Kidney tubule cell (primary cell): ENCODE measurements at places on chromosomes 11 and 22.
A peak's percentile ranks its signal among the peaks of the same experiment; 100 is the strongest.

- DNase-seq = no peak
Measured at GRCh38 chr11:2512431-2513407, 67.9 kb downstream of the KCNQ1 start.

DNA sequence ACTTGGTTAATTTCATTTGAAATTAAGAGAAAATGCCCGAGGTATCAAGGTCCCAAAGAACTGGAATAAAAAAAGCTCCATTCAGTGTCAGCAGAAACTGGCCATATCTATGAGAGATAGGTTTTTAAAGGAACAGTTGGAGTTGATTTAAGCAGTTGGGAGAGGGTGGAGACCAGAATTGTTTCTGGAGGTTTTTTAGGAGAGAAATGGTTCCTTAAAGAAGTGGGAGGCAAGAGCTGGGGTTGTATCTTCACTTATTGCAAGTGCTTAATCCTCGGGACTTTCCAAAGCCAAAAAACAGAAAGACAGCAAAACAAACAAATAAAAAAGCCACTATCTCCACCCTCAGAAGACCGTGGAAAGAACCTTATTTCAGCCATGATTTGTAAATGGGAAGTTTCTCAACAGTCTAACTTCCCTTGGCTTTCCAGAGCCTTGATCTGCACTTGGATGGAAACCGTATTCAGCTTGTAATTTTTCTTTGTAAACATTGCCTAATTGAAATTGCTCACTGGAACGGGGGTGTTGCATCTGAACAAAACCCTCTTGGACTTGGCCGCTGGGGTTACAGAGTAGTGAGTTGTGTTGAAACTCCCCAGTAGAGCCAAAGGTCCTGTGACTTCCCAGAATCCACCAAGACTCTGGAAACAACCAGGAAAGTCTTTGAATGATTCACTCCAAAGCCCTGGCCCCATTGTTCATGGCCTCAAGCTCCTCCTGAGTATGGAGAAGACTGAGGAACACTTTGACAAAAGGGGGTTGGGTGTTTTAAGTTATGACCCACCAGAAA, 115.6 kb downstream of the SLC1A2 start:
- peak; percentile 50 for DNase-seq

DNA sequence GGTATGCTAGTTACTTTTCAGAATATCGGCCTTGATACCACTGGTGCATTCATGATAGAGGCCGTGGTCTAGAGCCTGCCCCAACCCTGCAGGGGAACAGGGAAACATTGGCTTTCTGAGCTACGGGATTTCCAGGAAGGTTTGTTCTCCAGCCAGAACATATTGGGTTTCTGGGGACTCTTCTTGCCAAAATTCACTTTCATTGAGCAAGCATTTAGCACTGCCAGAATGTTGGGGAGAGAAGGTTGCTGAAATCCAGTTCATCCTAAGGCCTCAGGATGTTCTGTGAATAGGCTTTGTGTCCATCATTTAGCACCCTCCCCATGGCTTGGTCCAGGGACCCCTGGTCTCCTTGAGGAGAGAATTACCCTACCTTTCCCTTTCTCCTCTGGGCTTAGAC, 36.7 kb downstream of the DRG1 start:
- DNase-seq = no peak

DNA sequence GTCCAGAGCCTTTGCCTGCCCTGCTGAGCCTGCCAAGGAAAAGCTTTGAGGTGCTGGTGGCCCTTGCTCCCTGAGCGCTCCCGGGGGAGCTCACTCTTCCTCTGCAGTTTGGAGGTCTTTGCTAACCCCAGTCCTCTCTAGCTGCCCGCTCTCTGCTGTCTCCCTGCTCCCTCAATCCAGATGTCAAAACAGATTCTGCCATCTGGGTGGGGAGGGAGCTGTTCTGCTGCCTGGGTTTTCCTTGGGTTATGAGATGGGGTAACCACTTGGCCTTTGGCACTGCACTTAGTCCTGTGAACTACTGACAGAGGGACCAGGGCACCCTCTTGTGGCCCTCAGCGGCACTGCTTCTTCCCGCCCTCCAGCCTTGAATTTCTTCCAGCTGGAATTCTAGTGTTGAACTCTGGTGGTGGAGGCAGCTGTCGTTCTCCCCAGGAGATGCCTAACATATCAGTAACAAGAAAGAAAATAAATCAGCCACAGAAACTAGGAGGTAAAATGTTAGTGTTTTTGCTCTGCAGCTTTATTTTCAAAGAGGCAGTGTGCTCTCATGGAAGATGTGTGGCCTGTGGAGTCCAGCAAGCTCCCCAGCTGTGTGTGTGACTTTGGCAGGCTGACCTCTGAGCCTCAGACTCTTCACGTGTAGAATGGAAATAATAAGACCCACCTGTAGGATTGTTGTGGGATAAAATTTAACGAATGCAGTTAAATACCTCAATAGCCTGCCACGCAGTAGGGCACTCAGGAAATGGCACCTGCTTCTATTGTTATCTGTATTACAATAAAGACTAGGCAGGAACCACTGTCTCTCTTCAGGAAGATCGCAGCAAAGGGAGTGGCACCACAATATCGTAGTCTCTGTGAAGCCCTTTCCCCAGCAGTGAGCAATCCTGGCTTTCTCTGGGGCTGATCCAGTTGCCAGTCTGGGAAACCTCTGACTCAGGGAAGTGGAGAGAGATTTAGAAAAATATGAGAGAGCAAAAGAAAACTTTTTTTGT, 23.4 kb downstream of the ARFGAP2 start:
- DNase-seq = peak; percentile 73

- no peak for DNase-seq
Measured at GRCh38 chr22:31603574-31603973, 58.4 kb downstream of the PISD start.

GRCh38 chr11:79087961-79088318, 352.9 kb downstream of the TENM4 start:
- DNase-seq = no peak

DNA sequence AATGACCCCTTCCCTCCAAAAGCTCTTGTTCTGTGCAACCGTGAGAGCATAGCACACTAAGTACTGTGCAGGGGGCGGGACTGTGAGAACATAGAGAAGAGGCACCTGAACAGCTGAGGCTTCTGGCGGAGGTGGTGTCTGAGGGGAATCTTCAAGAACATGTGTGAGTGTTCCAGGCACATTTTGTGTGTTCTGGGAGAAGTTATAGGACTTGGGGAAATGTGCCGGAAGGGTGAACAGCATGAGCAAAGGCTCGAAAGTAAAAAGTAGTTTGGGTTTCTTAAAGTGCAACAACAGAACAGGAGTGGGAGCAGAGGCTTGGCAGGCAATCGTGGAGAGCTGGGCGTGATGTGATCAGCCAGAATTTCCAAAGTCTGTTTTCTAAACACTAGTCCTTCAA, 12.4 kb upstream of the SYN3 start:
- DNase-seq = no peak
